ENCODE measurements at places on chromosomes 2 and 18.

DNA sequence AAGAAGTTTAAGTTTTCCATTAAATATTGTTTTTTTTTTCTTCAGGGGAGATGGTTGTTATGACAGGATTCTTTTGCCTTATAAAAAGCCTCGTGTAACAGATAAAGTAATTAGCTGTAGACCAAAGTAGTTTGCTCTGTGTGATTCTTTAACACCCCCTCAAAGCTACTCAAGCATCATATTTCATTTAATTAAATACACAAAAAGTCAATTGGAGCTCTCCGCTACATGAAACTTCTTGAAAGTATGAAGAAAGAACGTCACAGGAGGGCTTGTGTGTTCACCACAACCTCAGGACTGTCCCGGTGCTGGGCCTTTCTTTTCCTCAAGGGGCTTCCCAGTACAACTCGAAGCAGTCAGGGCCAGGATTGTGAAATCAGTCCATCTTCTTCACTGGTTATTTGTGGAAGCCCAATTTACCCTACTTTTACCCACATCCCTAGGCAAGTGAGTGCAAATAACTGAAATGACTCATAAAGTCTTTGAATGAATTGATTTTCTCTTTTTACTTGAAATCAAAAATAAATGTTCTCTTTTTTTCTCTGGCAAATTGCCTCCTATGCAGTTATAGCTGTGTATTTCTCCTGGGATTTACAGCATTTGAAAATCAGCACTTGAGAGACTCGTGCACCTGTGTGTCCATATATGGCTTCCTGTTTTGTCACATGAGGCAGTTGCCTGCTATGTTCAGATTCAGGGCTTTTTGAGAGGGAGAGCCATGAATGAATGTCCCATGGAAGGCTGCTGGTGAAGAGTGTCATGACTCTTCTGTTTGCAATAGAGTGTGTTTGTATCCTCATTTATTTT is 48.6 kb downstream of the LINC00305 start:
- DNase-seq: no peak

GRCh38 chr2:127552336-127552735 is 16.9 kb downstream of the MYO7B start:
- no peak for DNase-seq

DNA sequence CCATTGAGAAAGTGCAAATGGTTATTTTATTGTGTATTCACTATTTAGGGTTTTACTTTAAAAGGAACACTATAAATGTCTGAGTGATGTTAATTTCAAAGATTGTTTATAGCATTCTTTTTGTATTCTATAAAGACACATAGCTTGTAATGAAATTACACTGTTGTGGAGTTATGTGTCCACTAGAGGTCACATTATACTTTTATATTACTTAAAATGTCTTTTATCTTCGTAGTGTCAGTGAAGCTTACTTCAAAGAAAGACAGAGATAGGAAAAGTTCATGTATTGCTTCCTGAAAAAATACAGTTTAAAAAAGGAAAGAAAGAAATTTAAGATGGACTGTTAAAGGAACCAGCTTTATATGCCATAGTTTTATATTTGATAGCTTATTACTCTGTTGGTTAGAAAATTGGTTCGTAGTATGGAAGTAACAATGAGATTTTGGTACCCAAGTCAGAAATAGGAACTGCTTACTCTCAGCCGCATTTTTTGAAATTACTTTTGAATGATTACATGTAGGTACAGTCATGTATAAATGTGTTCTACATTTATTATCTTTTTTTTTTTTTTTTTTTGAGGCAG is 20.5 kb downstream of the APLF start:
- DNase-seq: no peak

- DNase-seq: no peak
Measured at GRCh38 chr18:25341831-25342230, 10.1 kb downstream of the ZNF521 start.

DNA sequence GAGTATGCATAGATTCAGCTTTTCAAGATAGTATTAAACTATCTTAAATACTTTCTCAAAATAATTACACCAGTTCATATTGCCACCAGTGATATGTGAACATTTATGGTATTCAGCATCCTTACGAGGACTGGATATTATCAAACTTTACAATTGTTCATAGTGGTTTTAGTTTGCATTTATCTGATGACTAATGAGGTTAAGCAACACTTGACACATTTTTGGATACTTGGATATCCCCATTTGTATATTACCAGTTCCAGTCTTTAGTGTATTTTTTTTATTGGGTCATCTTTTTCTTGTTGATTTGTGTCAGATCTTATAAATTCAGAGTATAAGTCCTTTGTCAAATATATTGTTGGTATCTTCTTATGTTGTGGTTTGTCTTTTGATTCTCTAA is 128.4 kb downstream of the ASXL3 start:
- DNase-seq: no peak

GRCh38 chr2:99348173-99348572 is 11.0 kb downstream of the EIF5B start:
- DNase-seq: no peak

- DNase-seq: no peak
Measured at GRCh38 chr2:122749405-122749804, 994.0 kb downstream of the TSN start.

DNA sequence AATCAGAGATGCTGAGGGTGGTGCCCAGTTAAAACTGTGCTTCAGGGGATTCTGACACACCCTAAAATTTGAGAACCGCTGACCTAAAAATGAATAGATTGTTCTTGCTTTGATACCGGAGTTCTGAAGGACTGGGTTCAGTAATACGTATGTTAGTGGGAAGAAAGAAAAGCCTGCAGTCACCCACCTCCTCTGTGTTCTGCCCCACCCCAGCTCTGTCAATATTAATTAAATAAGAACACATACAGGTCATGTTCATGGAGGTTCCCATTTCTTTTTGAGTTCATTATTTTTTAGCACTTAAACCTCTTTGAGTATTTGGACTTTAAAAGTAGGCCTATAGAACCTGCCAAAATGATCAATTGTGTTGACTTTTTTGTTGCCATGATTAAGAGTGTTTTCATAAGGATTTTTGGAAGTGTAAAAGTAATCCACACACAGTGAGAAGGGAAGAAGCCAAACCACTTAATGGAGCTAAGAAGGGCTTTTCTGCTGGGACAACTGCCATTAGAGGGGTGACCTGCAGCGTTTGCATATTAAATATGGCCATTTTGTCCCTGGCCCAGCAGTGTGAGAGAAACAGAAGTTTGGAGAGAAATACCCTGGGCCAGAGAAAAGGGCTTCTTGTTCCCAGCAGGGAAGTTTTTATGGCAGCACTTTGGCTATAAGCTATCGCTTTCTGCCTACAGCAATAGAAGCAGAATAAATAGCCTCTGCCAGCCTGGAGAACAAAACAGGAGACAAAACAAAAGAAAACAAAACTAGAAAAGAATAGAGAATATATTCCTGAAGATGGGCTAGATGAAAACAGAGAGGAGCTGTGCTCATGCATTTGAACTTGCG is 80.7 kb upstream of the RNF152 start:
- no peak for DNase-seq

- no peak for DNase-seq
Measured at GRCh38 chr2:33484042-33484621, 7.7 kb downstream of the RASGRP3 start.

DNA sequence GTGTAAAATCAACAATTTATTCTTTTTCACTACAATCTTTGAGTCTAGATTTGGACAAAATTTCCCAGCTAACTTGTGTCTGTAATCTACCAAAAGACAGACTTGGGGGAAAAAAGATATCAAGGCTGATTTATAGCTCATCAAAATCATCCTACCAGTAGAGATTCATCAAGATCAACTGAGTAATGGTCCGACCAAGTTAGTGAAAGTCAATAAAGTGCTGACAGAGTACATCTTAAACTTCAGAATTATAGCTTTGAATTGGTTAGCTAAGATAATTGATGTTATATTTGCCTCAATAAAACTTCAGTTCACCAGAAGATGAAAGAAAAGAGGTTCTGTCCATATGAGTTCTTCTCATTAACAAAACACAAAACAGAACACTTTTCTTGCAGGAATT is 207.1 kb upstream of the KYNU start:
- DNase-seq: no peak

DNA sequence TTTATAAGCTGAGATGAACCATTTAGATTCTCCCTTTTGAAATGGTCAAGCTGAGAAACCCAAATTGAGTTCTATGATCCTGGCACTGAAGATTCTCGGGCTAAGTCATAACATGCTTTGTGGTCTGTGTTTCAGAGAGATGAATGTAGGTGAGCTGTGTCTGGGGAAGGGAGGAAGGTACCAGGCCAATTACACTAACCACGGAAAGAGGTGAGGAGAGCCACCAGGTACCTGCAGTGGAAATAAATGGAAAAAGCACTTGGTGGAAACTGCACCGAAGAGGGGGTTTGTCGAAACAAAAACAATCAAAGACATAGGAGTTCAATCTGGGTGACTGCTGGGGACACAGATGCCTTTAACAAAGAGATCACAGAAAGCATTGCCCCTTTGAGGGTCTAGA is 963 bp upstream of the MRPL44 start:
- no peak for DNase-seq

GRCh38 chr2:212030709-212031108 is 507.9 kb downstream of the ERBB4 start:
- DNase-seq: no peak

DNA sequence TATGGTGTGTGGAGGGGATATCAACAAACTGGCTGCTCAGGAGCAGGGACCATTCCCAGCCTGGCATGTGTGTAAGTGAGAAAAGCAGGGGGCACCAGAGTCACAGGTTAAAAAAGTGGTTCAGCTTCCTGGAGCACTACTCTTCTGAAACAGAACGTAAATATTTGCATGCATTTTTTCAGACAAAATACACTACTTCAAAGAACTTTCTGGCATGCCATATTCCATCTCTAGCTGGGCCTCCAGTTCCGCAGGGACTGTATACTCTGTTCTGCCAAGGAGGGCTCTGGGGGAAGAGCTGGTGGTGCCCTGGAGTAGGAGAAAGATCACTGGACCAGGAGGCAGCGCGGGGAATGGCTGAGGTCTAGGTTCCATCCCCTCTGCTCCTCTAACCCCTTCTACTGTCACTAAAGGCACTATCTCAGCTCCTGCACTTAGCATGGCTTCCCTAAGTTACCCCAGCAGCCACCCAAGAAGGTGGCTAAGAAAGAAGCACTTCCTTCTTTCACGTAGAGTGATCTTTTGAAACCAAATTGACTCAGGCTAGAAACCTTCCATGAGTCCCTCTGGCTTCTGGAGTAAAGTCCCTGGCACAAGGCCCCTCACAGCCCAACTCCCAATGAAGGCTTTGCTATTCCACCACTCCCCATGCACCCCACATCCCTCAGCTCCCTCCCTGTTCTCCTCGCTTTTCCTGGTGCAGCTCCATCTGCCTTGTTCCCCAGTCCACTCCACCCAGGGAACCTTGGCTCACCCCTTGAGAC is 57.6 kb upstream of the CABLES1 start:
- no peak for DNase-seq

DNA sequence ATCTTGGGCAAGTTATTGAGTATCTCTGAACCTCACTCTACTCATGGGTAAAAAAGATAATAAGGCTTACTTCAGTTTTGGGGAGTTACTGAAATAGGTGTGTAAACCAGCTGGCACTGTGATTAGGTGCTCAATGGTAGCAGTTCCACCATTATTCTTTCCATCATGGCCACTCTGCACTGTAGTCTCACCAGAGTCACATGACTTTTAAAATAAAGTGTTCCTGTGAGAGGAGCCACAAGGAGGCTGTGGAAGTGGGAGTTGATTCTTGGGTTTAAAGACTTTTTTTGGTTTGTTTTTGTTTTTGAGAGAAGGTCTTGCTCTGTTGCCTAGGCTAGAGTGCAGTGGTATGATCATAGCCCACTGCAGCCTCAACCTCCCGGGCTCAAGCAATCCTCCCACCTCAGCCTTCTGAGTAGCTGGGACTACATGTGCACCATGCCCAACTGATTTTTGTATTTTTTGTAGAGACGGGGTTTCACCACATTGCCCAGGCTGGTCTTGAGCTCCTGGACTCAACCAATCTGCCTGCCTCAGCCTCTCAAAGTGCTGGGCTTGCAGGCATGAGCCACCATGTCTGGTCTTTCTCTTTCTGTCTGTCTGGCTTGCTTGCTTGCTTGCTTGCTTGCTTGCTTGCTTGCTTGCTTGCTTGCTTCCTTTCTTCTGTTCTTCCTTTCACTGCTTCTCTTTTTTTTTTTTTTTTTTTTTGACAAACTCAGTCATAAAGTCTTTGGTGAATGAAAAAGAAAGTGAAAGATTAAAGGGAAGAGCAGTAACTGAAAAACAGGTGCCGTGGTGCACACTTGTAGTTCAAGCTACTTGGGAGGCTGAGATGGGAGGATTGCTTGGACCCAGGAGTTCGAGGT is 21.2 kb upstream of the ACVR1 start:
- no peak for DNase-seq

- DNase-seq: no peak
Measured at GRCh38 chr2:101047075-101047766, 45.1 kb downstream of the RPL31 start.

DNA sequence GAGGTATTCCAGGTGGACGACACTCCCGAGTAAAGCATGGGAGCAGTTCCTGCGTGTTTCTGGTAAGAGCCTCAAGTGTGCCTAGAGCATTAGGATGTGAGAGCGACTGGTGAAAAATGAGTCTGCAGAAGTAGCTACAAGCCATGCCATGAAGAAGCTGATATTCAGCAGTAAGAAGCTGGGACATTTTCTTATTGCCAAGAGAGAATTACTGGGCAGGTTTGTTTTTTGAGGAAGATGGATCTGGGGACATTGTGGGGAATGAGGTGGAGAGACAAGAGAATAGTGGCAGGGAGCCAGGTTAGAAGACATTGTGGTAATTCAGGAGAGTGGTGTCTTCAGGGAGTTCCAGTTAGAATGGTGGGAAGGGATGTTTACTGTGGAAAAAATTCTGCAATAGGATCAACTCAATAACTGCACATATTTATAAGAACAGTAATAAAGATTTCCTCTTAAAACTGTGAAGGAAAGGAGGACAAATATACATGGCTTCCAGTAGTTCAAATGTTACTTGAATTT is 38.2 kb downstream of the CRIM1 start:
- no peak for DNase-seq

DNA sequence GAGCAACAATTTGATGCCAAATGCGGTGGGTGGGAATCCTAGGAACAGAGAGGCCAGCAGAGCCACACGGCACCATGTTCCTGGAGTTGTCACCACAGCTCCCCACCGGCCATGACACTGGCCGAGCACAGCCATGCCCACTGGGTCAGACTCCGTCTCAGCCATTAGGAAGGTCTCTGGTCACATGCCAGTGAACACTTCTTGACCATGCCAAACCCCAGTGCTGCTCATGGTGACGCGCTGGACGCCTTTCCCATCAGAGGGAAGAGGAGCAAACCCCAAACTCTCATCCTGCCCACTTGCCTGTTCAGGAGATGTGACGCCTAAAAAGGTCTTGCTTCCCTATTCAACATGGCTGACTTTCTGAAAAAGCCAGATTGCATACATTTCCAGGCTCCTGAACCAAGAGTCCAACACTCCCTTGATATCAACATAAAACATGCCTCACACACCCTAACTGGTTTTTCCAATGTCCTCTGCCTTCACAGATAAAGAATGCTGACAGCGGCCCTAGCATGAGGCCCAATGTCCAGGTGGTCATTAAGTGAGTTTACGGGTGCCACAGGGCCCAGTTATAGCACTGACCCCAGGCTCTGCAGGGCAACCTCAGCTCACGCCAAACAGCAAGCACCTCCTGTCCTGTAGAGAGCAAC is 31.9 kb downstream of the TFCP2L1 start:
- DNase-seq: no peak

- no peak for DNase-seq
Measured at GRCh38 chr2:136751406-136751805, 13.9 kb upstream of the THSD7B start.

Data from activated gamma-delta T cell (primary cell).